Camera-type eye (tissue), 1 donor: ENCODE measurements at places on chromosomes 2 and 18. TPM values are rescaled to one million over a fixed set of nuclear protein-coding genes. Genes with fewer than 3 reads are reported as not detected.

The FBXO11 gene
- total RNA-seq = 149 TPM

The GAREM1 gene
- total RNA-seq = 10.3 TPM

The LIPG gene
- 20.2 TPM for total RNA-seq

The RAB6C gene
- total RNA-seq = 0.44 TPM

The CKAP2L gene
- total RNA-seq = 8.0 TPM

The PRKAG3 gene
- 1.5 TPM for total RNA-seq

The REG3A gene
- total RNA-seq = not detected

The CFC1 gene
- total RNA-seq = 0.55 TPM

The DARS1 gene
- 119 TPM for total RNA-seq

The TMEM17 gene
- total RNA-seq = 6.0 TPM

The FBXO48 gene
- 1.7 TPM for total RNA-seq

The SP5 gene
- total RNA-seq = 0.77 TPM

The AQP12B gene
- total RNA-seq = not detected

The STPG4 gene
- total RNA-seq = not detected

The ZAP70 gene
- total RNA-seq = 1.5 TPM

The LIMS2 gene
- total RNA-seq = 11.2 TPM

The CNDP1 gene
- 9.9 TPM for total RNA-seq

The CRYGC gene
- 1,741 TPM for total RNA-seq

The SLC16A14 gene
- total RNA-seq = 17.5 TPM

The IL1F10 gene
- total RNA-seq = not detected

The SERPINB3 gene
- not detected for total RNA-seq

The RAX gene
- total RNA-seq = 111 TPM

The SRBD1 gene
- total RNA-seq = 36.7 TPM

The IL1RL1 gene
- total RNA-seq = 4.3 TPM

The SIX2 gene
- total RNA-seq = 12.4 TPM

The TRIM54 gene
- 4.7 TPM for total RNA-seq

The MEMO1 gene
- total RNA-seq = 36.6 TPM

The RAB27B gene
- 8.7 TPM for total RNA-seq

The CAPN14 gene
- 0.60 TPM for total RNA-seq

The NRP2 gene
- total RNA-seq = 53.5 TPM

The USP37 gene
- total RNA-seq = 36.4 TPM

The CD207 gene
- 5.3 TPM for total RNA-seq

The ADGRF3 gene
- total RNA-seq = not detected

The UNC80 gene
- 54.2 TPM for total RNA-seq

The PPP1R1C gene
- total RNA-seq = 9.6 TPM

The REG1B gene
- total RNA-seq = not detected

The ZCCHC2 gene
- total RNA-seq = 25.6 TPM

The EN1 gene
- total RNA-seq = 0.16 TPM

The TOGARAM2 gene
- 0.55 TPM for total RNA-seq

The COBLL1 gene
- 92.7 TPM for total RNA-seq

The POTEE gene
- not detected for total RNA-seq

The STON1 gene
- total RNA-seq = 81.0 TPM

The HJURP gene
- 9.8 TPM for total RNA-seq

The KLHL29 gene
- total RNA-seq = 31.6 TPM

The LRRC30 gene
- 0.49 TPM for total RNA-seq

The MYO5B gene
- 56.7 TPM for total RNA-seq

The ABCB11 gene
- total RNA-seq = 0.38 TPM

The SUCLG1 gene
- 53.5 TPM for total RNA-seq

The UGT1A7 gene
- total RNA-seq = not detected

The RAD51AP2 gene
- 0.27 TPM for total RNA-seq

The HOXD12 gene
- total RNA-seq = not detected
